ENCODE measurements at places on chromosomes 4 and X.

GRCh38 chrX:153829549-153829798 lies 870 bp downstream of the PDZD4 start:
- no peak for DNase-seq

DNA sequence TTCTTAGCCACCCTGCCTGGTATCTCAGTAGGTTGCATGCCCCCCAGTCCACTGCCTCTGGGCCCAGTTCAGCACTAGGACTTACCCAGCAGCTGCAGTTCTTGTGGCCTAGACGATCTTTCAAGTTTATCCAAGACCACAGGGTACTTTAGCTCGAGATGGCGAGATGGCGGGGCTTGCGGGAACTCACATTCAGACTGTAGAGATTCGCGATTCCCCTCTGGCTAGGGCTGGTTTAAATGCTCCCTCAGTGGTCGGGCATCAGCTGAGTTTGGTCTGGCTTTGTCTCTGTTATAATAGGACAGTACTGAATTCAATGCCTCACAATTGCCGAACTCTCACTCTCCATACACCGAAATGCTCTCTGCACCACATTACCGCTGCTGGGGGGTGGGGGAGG lies 18.4 kb upstream of the RFC1 start:
- DNase-seq, result no peak

GRCh38 chr4:81623434-81623833 lies 151.7 kb upstream of the RASGEF1B start:
- DNase-seq, result no peak

DNA sequence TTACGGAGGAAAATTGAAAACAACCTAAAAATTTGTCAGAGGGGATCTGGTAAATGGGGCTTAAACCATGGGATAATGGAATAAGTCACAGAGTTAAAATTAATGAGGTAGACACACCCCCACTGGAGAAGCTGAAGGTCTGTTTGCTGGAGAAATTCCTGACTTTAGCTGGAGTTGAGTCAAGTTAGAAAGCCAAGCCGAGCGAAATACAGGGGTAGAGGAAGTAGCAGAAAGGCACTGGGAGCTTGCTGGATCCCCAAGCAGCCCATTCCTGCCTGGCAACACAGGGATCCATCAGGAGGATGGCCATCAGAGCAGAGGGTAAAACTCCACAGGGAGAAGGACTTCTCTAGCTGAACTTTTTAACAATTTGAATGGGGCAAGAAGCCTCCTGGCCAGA lies 163.8 kb downstream of the ATRX start:
- no peak for DNase-seq

DNA sequence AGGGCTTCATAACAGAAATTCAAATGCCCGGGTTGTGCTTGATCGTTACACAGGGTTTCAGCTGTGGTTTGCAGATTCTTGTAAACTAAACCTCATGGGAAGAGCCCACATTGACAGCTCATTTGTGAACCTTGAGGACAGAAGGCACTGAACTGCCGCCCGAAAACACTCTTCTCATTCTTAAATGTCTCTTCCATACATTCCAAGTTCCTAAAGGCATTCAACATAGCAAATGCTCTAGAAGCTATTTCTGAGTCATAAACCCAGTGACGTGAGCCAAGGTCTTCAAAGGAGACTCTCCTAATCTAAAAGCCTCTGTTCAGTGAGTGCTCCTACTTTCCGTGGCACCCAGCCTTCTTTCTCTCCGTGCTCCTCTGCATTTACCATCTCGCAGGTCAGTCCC lies 737.8 kb upstream of the FRG1 start:
- DNase-seq, result peak; percentile 27

DNA sequence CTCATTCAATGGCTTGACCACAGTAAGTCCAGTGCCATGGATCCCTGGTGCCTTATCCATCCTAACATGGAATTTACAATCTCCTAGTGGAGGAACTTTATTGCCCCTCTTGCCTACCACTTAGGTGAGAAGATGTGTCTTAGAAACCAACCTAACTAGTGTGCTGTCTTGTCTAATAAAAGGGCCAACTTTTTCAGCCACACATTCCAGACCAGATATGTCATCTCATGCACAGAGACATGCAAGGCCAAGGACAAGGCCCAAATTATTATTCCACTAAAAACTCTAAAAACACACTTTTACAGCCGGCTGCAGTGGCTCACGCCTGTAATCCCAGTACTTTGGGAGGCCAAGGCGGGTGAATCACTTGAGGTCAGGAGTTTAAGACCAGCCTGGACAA lies 10.6 kb upstream of the PRDX4 start:
- DNase-seq, result no peak

GRCh38 chrX:124250835-124251437 lies 81.5 kb upstream of the TEX13D start:
- no peak for DNase-seq

DNA sequence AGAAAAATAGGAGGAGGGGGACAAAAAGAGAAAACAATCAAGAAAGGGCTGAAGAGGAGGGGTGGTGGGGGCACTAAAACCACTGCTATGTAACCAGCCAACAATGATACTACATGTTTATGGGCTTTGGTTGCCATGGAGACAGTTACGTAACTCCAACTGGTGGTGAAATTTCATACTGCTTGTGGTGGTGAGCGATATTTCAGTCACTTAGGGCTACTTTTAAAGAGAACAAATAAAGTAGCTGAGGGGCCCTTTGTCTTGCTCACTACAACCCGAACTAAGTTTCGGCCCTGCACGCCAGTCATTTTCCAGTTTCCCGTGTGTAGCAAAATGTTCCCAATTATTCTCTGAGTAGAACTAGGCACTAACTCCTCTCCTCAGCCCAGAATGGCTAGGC lies 275.2 kb upstream of the EDA2R start:
- DNase-seq, result no peak

DNA sequence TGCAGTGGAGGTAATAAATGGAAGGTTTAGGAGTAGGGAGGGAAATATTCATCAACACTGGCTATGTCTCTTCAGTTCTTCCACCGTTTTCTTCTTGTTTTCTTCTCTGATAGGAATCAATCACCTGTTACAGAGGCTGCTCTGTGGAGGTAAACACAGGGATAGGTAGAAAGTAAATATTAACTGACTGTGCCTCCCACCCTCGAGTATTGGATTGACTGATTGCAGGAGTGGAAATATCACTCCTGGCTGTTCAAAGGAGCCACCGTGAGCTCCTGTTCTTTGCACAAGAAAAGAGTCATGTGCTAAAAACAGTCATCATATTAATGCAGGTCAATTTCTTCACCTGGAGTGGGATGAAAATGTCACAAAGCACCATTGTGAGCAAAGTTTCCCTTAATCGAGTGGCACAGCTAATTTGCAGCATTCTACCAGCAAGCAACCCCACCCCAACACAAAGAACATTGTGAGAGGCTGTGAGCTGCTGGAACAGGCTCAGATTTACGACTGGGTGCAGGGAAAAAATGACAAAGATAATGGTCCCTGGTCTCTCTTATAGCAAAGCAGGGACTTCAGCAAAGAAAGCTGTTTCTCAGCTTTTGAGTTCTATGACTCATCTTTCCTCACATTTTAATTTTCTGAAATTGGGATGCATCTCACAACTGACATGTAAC lies 113.7 kb upstream of the TSPAN5 start:
- DNase-seq, result no peak

DNA sequence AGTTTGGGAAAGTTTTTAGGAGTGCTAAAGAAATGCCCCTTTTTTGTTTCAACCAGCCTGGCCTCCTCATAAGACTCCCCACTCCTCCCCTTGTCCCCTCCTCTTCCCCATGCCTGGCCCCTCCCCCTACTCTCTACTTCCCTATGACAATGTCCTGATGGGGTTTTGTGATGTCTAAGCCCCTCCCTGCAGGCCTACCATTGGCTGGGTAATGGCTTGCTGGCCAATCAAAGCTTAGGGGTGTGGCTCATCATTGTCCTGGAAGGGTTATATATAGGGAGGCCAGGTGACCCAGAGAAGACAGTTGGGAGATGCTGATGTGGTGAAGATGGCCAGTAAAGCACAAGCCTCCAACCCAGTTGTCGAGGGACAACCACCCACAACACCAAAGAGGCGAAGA lies 48.2 kb upstream of the PASD1 start:
- DNase-seq, result no peak

DNA sequence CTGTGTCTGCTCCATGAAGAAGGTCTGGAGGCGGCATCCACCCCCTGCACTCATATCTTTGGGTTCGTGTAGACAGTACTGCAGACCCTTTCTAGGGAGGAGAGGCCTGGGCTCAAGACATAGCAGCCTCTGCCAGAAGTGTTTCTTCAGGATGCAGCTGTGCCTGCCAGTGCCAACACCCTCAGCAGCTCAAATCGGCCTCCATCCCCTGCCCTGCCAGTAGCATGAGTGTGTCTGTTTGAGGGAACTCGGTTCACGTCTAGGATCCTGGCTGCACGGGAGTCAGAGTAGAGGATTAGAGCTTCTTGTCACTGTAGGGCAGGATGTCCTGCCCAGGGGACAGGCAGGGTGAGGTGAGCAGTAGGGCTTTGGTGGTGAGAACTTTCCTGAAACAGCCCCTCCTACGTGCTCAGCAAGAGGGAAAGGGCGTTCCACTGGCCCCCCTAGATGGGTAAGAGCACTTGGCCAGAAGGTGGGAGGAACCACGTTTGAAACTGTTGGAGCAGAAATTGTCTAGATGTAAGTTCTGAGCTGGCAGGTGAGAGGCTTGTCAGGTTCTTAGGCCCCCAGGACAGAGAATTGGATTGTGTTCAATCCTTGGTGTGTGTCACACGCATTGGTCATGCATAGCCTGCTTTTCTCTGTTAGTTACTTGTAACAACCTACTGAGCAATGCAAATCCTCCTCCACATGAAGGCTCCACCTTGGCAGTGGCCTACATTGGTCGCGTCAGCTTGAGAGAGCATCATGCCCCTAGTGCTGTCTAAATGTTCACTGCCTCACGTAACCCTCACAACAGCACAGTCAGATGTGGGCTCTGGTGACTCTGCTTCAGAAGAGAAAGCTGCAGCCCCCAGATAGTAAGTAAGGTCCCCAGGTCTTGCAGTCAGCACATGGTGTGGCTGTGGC lies 25.8 kb upstream of the FAM193A start:
- DNase-seq, result no peak

DNA sequence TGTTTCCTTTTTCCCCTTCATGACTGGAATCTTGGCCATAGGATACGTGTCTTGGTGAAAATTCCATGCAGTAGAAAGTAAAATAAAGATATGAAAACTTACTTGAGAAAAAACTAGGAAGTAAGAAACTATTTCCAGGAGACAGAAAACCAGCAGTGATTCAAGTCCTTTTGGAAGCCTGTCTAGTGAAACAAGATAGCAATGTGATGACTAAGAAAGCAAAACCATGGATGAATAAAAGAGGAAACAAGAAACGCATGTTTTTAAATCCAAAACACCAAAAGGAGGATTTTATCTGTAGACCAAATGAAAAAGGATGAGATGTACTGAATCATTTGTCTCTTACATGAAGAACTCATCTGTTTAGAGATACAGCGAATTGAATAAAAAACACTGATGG lies 1430.0 kb downstream of the ARAP2 start:
- DNase-seq, result no peak

Measured in activated CD4-positive, alpha-beta T cell treated with anti-CD3 and anti-CD28 coated beads, Interleukin-2, Interleukin-6, amounts not matched to agents 100 ng/mL and 50 ng/mL, durations not matched to agents 16 hours and 8 hours (primary cell).